ENCODE measurements at places on chromosomes 13 and 19. TPM values are rescaled to one million over a fixed set of nuclear protein-coding genes. Genes with fewer than 3 reads are reported as not detected.

CLEC4G gene
- total RNA-seq, result under 0.01 TPM

ITGBL1 gene
- total RNA-seq, result 9.8 TPM

C2CD4C gene
- 3.7 TPM for total RNA-seq

HIPK4 gene
- total RNA-seq, result under 0.01 TPM

CYP4F2 gene
- not detected for total RNA-seq

SRRM5 gene
- total RNA-seq, result not detected

KCNN4 gene
- total RNA-seq, result 0.51 TPM

SHISA7 gene
- total RNA-seq, result not detected

CCDC169 gene
- 0.63 TPM for total RNA-seq

SIGLECL1 gene
- total RNA-seq, result not detected

HSPBP1 gene
- total RNA-seq, result 19.9 TPM

S1PR4 gene
- total RNA-seq, result 0.63 TPM

APBA3 gene
- total RNA-seq, result 22.5 TPM

Data from dermis microvascular lymphatic vessel endothelial cell (primary cell).